ENCODE measurements at places on chromosomes 11 and 22. TPM values are rescaled to one million over a fixed set of nuclear protein-coding genes. Genes with fewer than 3 reads are reported as not detected.

The MYO18B gene
- not detected for total RNA-seq

The KCNK4 gene
- total RNA-seq, result 0.14 TPM

The BACE1-AS gene
- 0.98 TPM for total RNA-seq

The MPZL3 gene
- total RNA-seq, result not detected

DNA sequence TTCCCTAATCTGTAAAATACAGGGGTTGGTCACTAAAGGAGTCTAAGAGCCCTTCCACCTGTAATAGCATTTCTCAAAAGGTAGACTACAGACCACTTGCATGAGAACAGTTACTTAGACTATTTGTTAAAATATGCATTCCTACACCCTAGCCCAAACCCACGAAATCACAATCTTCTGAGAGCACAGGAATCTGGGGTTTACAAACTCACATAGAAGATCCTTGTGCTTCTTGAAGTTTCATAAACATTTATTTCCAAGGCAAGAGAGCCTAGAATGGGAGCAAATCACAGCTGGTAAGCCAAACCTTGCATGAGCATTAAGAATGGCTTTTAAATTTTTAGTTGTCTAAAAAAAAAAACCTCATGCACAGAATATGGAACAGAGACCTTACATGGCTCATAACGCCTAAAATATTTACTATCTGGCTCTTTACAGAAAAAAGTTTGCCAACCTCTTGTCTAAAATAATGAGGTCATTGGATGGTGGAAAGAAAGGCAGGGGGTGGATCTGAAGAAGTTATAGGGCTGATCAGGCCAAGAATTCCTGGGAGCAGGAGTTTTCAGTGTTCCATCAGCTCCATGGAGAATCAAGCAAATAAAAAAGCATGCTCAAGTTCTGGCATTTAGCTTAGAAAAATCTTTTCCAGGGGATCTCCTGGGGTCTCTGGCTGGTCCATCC, 133.4 kb downstream of the CCDC34 start:
- DNase-seq, result no peak

DNA sequence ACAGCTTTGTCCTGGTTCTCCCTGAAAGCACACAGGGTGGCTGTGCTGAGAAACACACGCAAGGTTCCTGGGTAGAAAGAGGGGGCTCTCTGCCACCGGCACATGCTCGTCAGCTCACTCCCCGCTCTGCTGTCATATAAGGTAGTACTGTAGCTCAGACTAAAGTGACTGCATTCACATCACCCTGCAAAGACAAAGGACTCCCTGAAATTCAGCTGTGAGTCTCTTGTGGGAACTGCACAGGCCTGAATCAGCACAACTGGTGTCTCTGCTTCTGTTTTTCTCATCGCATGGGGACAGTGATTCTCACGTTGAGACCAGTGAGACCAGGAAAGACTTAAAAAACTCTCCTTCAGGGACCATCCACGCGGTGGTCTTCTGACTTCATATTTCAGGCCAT, 124.1 kb upstream of the BID start:
- DNase-seq, result no peak

- DNase-seq, result peak; percentile 87
Observed at GRCh38 chr11:62337303-62338181, at the start of gene ASRGL1. ASRGL1 (plus strand) TSS chr11:62337448; CDS start chr11:62337978, 530 bp downstream.

DNA sequence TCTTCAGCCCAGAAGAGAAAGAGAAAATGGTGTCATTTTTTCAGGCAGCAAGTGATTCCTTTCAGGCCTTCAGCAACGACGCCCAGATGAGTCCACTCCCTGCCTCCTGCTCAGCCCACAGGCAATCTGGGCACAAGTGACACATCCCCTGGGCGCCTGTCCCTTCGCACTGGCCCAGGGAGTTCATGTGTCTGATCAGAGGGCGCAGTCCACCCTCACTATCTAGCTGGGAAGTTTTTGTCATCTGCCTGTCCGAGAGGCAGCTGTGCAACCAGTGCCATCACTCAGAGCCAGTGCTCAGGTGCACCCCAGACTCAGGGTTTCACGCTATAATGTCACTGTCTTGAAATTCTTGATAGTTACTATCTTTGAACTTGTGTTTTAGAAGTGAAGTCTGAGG, 1.4 kb upstream of the KCNQ1OT1 start:
- DNase-seq, result no peak

GRCh38 chr11:68347345-68347744, 35.0 kb downstream of the LRP5 start:
- DNase-seq, result no peak

- DNase-seq, result peak; percentile 75
Observed at GRCh38 chr11:133163463-133164419, 368.6 kb downstream of the OPCML start.

Data from G401 (cell line).